Kidney (tissue), 22 donors: ENCODE measurements at places on chromosomes 4 and X.

- H3K4me1 ChIP-seq = no peaks in the 10 kb centered on the region
- H3K36me3 ChIP-seq = no peaks in the 10 kb centered on the region
- no peak for DNase-seq
These were observed 4.1 kb upstream of the SCRG1 start for GRCh38 chr4:173403051-173403450.

DNA sequence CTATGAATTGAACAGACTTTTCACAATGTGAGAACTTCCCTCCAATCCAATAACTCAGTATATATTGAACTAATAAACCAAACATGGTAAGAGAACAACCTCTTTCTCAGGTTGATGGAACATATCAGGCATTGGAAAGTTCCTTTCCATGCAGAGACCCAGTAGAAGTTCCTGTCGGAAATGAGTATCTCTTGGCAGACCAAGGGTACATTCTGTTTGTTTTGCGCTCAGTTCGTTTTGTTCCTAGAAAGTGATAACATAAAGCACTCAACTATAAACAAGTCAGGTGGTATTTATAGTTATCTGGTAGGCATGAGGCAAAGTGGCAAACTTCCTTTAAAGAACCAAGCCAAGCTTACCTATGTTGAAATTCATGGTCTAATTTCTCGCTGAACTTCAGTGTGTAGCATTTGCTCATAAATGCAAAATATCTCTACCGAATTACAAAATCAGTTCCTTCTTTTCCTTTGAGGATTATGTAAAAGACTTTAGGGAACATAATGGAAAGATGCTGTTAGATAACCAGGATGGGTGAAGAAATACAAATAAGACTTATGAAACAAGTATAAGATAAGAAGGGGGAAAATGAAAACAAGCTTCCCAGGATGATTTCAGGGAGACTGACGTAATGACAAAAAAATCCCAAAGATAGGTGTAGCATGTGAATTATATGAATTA is 120.3 kb downstream of the ARHGAP24 start:
- no peaks in the 10 kb centered on the region for H3K4me1 ChIP-seq
- no peak overlapping the region for H3K27ac ChIP-seq
- no peak for DNase-seq
- H3K4me3 ChIP-seq = no peak overlapping the region

DNA sequence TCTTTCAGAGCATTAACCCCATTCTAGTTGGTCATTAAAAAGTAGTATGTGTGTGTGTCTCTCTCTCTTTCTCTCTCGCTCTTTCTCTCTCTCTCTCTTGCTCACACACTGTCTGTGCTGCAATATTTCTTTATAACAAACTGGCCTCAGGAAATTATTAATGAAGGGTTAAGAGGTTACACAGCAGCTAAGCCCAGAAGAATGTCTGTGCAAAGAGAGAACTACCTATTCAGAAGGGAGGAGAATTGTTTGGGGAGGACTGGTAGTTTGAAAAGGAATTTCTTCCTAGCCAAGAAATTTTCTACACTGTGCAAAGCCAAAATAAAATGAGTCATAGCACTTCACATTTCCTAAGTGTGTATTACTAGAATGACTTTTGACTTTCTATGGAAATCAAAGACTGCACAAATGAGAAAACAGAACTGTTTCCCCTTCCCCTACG is 22.2 kb downstream of the PDGFC start:
- H3K27ac ChIP-seq = peak overlapping the region; percentile 74

GRCh38 chr4:163681208-163681821 is 186.8 kb downstream of the TMA16 start:
- H3K36me3 ChIP-seq = no peaks in the 10 kb centered on the region
- H3K4me3 ChIP-seq = no peak overlapping the region
- H3K4me1 ChIP-seq = no peaks in the 10 kb centered on the region
- no peaks in the 10 kb centered on the region for H3K27me3 ChIP-seq
- H3K27ac ChIP-seq = no peak overlapping the region

- no peaks in the 10 kb centered on the region for H3K36me3 ChIP-seq
- H3K27ac ChIP-seq = no peak overlapping the region
- H3K27me3 ChIP-seq = no peaks in the 10 kb centered on the region
These were observed 14.0 kb upstream of the HMGB3 start for GRCh38 chrX:150968862-150969720.

DNA sequence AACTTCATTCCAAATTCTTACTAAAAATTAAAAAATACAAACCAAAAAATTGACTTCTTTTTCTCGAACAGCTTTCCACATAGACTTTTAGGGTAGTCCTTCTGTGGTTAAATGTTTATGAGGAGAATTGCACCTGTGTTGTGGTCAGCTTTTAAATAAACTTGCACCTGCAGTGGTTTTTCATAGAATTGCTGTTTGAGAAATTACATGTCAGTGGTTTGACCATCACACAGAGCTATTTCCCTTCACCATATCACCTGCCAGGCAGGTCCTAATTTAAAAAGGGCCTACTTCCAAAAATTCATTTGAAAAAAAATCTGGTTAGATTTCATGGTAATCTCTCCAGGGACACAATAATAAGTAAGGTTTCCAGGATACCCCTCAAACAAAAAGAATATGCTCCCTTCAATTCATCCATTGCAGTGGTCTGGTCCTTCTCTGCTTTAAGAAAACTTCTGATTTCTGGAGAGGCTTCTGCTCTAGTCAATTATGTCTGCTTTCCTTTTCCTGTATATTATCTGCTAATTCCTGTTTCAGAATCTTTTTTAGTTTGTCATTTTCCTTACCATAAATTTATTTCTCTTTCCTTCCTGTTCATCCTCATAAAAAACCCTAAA is 9.8 kb upstream of the UTP3 start:
- no peaks in the 10 kb centered on the region for H3K36me3 ChIP-seq
- no peaks in the 10 kb centered on the region for H3K27me3 ChIP-seq
- no peak overlapping the region for H3K4me3 ChIP-seq

- no peak overlapping the region for H3K4me3 ChIP-seq
- no peaks in the 10 kb centered on the region for H3K27me3 ChIP-seq
- peaks cover 4% of the 10 kb centered on the region for H3K4me1 ChIP-seq
- peak; percentile 78 for DNase-seq
- no peak overlapping the region for H3K27ac ChIP-seq
- H3K36me3 ChIP-seq = no peaks in the 10 kb centered on the region
These were observed 187.5 kb downstream of the QDPR start for GRCh38 chr4:17324386-17324830.

DNA sequence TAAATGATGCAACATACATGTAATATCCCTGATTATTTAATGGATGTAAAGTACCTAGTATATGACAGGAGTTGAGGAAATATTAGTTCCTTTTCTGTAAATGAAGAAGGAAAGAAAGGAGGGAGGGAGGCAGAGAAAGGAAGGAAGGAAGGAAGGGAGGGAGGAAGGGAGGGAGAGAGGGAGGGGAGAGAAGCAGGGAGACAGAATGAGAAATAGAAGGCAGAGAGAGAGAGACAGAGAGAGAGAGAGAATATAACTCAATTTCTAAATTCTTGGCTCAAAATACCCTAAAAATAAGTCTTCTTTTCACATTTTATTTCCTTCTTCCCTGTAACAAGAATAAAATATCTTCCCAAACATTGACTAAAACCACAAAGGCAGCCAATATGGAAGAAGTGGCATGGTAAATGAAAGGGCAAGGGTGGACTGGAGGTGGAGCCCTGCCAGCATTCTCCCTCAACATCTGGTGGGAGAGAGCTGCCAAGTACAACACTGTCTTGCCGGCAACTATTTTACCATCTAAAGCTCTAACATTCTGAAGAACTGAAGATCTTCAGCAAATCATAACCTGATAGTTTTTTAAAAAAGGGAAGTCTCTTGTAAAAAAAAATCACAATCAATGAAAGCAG is 245.1 kb downstream of the PPP3CA start:
- no peaks in the 10 kb centered on the region for H3K27me3 ChIP-seq
- no peak overlapping the region for H3K27ac ChIP-seq
- peaks cover 13% of the 10 kb centered on the region for H3K4me1 ChIP-seq
- H3K36me3 ChIP-seq = no peaks in the 10 kb centered on the region
- H3K4me3 ChIP-seq = no peak overlapping the region

- H3K36me3 ChIP-seq = no peaks in the 10 kb centered on the region
- no peaks in the 10 kb centered on the region for H3K27me3 ChIP-seq
- peak; percentile 59 for DNase-seq
- H3K4me3 ChIP-seq = peak overlapping the region; percentile 26
- H3K27ac ChIP-seq = no peak overlapping the region
These were observed 2.8 kb downstream of the VEGFC start for GRCh38 chr4:176789955-176790354.

DNA sequence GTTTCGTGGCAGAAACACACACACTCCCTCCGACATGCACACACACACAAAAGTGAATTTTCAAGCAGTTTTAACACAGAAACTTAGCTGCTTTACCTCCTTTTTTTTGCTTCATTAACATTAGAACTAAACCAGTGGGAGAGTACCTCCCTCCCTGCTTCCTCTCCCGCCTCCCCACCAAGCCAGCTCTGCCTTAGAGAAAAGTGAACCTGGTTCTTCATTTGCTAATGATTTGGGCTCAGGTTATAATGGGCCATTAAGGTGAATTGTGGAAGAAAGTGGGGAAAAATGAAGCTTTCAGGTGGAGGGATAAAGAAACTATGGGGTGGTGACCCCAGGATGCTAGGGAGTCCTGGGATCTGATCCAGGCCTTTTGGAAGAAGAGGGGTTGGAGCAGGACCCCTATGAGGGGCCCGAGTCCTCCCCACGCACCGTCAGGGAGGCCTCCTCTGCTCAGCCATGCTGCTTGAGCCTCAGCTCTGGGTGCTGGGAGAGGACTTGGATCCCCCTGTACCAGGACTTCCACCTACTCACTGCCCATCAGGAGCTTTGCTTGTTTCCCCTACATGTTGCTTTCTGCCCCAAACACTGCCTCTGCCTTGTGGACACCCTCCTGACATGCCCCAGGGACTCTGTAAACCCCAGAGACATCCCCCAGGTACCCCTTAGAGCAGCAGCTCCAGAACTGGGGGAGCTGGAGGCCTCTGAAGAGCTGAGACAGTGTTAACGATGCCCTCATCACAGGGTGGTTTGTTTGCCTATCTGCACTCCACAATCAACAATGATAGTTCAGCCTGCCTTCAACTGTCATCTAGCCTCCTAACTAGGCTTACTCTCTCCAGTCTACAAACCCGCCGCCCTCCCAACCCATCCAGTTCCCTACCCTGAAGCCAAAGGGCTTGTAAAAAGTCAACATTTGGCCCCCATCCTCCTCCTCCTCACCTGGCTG is 6.5 kb upstream of the JADE1 start:
- no peaks in the 10 kb centered on the region for H3K36me3 ChIP-seq
- no peak overlapping the region for H3K27ac ChIP-seq
- H3K4me1 ChIP-seq = no peaks in the 10 kb centered on the region
- no peaks in the 10 kb centered on the region for H3K27me3 ChIP-seq

- no peak for DNase-seq
- H3K36me3 ChIP-seq = no peaks in the 10 kb centered on the region
- H3K27me3 ChIP-seq = no peaks in the 10 kb centered on the region
- no peaks in the 10 kb centered on the region for H3K4me1 ChIP-seq
- no peak overlapping the region for H3K27ac ChIP-seq
These were observed 7.1 kb downstream of the AWAT2 start for GRCh38 chrX:70042399-70043371.

GRCh38 chr4:87240341-87240740 is 19.9 kb upstream of the KLHL8 start:
- no peak for DNase-seq
- H3K4me3 ChIP-seq = no peak overlapping the region
- H3K27ac ChIP-seq = peak overlapping the region; percentile 54
- no peaks in the 10 kb centered on the region for H3K27me3 ChIP-seq
- no peaks in the 10 kb centered on the region for H3K36me3 ChIP-seq

- no peak overlapping the region for H3K27ac ChIP-seq
- no peak for DNase-seq
- H3K4me1 ChIP-seq = no peaks in the 10 kb centered on the region
- H3K36me3 ChIP-seq = no peaks in the 10 kb centered on the region
- no peak overlapping the region for H3K4me3 ChIP-seq
These were observed 1.3 kb upstream of the TNIP2 start for GRCh38 chr4:2757426-2757825.

DNA sequence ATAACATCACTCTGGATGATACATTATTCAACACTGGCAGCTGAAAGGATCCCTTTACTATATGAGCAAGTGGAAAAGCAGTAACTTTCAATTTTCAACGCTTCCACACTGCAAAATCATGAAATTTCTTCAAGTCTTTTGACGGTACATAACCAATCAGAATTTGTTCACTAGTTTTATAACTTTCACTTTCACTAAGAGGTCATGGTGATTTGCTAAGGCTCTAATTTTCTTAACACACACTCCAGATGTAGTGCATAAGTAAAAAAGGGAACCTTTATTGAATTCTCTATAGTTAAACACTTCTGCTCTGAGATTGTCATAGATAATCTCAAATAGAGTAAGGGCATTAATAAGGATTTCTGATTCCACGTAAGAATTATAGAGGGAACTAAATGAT is 4.1 kb downstream of the ARMCX2 start:
- peaks cover 5% of the 10 kb centered on the region for H3K36me3 ChIP-seq
- no peaks in the 10 kb centered on the region for H3K4me1 ChIP-seq
- no peak for DNase-seq
- no peak overlapping the region for H3K4me3 ChIP-seq

DNA sequence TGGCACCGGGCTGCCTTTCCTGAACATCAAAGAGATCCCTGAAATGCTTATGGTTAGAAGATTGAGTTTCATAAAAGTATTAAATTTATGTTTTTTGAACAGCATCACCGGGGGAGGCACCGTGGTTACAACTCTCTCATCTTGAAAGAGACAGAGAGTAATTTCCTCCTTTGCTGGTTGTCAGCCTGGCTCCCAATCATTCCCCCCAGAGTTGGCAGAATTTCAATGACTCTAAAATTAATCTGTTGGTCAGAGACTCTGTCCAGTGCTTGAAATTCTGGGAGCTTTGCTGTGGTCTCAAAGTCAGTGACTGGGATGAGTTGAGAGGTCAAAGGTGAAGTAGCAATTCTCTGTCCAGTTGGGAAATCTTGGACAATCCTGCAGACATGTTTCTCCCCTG is 135.9 kb downstream of the RAB28 start:
- H3K27ac ChIP-seq = no peak overlapping the region
- H3K36me3 ChIP-seq = no peaks in the 10 kb centered on the region
- no peaks in the 10 kb centered on the region for H3K4me1 ChIP-seq
- H3K4me3 ChIP-seq = no peak overlapping the region
- DNase-seq = no peak

- peak; percentile 2 for DNase-seq
- no peaks in the 10 kb centered on the region for H3K27me3 ChIP-seq
- H3K36me3 ChIP-seq = no peaks in the 10 kb centered on the region
- no peak overlapping the region for H3K4me3 ChIP-seq
- no peak overlapping the region for H3K27ac ChIP-seq
These were observed 48.5 kb upstream of the ARMCX2 start for GRCh38 chrX:101708163-101708562.

DNA sequence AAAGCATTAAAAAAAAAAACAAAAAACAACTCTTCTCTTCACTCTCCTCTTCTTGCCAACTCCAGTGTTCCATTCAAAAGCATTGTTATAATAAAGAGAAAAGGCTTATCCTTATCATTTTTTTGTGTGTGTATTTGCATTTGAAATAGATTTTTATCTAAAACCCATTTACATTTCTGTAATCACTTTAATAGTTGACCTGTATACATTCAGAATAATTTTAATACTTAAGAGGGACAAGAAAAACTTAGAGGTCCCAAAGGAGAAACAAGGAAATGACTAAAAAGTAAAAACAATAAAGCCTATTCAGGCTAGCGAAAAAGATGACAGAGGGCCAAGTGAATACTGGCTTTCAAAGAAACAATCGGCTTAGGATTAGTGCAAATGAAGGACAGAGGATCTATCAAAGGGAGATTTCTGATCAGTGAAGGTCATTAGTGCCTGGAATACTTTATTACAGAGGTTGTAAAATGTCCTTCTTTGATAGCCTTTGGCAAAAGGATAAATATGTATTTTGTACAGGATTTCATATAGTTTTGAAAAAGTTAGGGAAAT is 808.3 kb downstream of the RPA4 start:
- H3K27ac ChIP-seq = no peak overlapping the region
- no peaks in the 10 kb centered on the region for H3K4me1 ChIP-seq
- H3K4me3 ChIP-seq = no peak overlapping the region
- no peak for DNase-seq
